ENCODE measurements at places on chromosomes 6 and 20. TPM values are rescaled to one million over a fixed set of nuclear protein-coding genes. Genes with fewer than 3 reads are reported as not detected.
A peak's percentile ranks its signal among the peaks of the same experiment; 100 is the strongest.

- no peak for DNase-seq
- peaks cover 16% of the 10 kb centered on the region for H3K4me1 ChIP-seq
- H3K36me3 ChIP-seq, result no peaks in the 10 kb centered on the region
- H3K4me3 ChIP-seq, result no peak overlapping the region
Observed at GRCh38 chr20:44117296-44118184, 69.4 kb downstream of the JPH2 start.

GRCh38 chr20:48215536-48215935 is 430.3 kb upstream of the SULF2 start:
- H3K36me3 ChIP-seq, result 0 out of 2 replicates have a peak, but pooled peaks cover 4% of the 10 kb centered on the region
- H3K27me3 ChIP-seq, result peaks cover 1% of the 10 kb centered on the region
- H3K4me1 ChIP-seq, result no peaks in the 10 kb centered on the region
- DNase-seq, result no peak

APOBEC2 gene
- total RNA-seq, result not detected

GLP1R gene
- not detected for total RNA-seq

DNA sequence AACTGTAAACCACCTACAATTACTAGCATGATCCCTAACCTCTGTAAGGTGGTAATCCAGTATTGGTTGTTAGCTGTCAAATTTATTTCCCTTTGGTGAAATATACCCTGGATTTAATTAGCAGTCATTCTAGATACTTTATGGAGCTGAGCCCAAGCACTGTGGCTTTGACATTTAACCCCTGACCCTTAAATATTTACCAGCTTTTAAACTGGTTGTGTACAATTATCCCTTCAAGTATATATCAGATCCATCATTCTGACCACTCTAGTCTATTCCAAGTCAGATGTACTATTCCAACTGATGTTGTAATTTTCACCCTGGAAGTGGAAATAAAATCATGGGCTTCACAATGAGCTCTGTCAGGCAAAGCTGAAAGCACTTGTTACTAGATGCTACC is 229.6 kb downstream of the FOXC1 start:
- no peaks in the 10 kb centered on the region for H3K27me3 ChIP-seq
- H3K36me3 ChIP-seq, result no peaks in the 10 kb centered on the region
- H3K27ac ChIP-seq, result no peak overlapping the region
- no peak for DNase-seq
- peaks cover 19% of the 10 kb centered on the region for H3K4me1 ChIP-seq
- no peak overlapping the region for H3K4me3 ChIP-seq

- no peak for DNase-seq
- H3K4me1 ChIP-seq, result no peaks in the 10 kb centered on the region
- H3K27me3 ChIP-seq, result peaks cover 2% of the 10 kb centered on the region
- H3K36me3 ChIP-seq, result no peaks in the 10 kb centered on the region
- H3K27ac ChIP-seq, result no peak overlapping the region
Observed at GRCh38 chr20:21257192-21257591, 45.9 kb upstream of the XRN2 start.

DNA sequence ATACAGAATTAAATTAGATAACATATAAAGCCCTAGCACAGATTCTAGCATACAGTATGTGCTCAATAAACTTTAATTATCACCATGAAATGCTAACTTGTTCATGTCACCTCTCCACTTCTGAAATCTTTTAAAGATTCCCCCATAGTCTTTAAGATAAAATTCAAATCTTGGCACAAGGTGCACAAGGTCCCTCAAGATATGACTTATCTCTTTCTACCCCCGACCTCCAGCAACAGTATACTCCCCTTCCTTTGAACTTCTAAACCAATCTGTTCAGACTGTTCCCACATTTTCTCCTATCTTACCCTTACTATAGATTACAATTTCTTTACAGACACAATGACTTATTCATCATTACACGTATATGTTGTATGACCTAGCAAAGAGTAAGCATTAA is 29.0 kb downstream of the SEC63 start:
- H3K36me3 ChIP-seq, result peaks cover 34% of the 10 kb centered on the region
- peaks cover 19% of the 10 kb centered on the region for H3K4me1 ChIP-seq
- no peak overlapping the region for H3K4me3 ChIP-seq
- no peak for DNase-seq
- H3K27ac ChIP-seq, result no peak overlapping the region
- H3K27me3 ChIP-seq, result no peaks in the 10 kb centered on the region

- DNase-seq, result peak; percentile 63
- no peak overlapping the region for H3K27ac ChIP-seq
- H3K27me3 ChIP-seq, result peaks cover 1% of the 10 kb centered on the region
- H3K4me3 ChIP-seq, result no peak overlapping the region
- H3K36me3 ChIP-seq, result peaks cover 15% of the 10 kb centered on the region
Observed at GRCh38 chr20:35463455-35464300, 8.3 kb downstream of the CEP250 start.

- H3K27ac ChIP-seq, result no peak overlapping the region
- no peak overlapping the region for H3K4me3 ChIP-seq
- H3K4me1 ChIP-seq, result peaks cover 2% of the 10 kb centered on the region
- no peaks in the 10 kb centered on the region for H3K36me3 ChIP-seq
Observed at GRCh38 chr6:107540465-107540857, 50.5 kb downstream of the SOBP start.

XKR7 gene
- not detected for total RNA-seq

GRCh38 chr20:31770243-31770642 is 31.2 kb downstream of the TPX2 start:
- no peak for DNase-seq
- peaks cover 23% of the 10 kb centered on the region for H3K4me1 ChIP-seq
- peak overlapping the region; percentile 55 for H3K4me3 ChIP-seq
- peaks cover 28% of the 10 kb centered on the region for H3K36me3 ChIP-seq
- peak overlapping the region; percentile 77 for H3K27ac ChIP-seq

ATRN gene
- total RNA-seq, result 31.0 TPM

GRCh38 chr6:34147906-34148630 is 2.2 kb upstream of the GRM4 start:
- H3K36me3 ChIP-seq, result no peaks in the 10 kb centered on the region
- no peak for DNase-seq
- H3K27ac ChIP-seq, result no peak overlapping the region
- no peak overlapping the region for H3K4me3 ChIP-seq
- no peaks in the 10 kb centered on the region for H3K4me1 ChIP-seq
- H3K27me3 ChIP-seq, result peaks cover 20% of the 10 kb centered on the region

KIF13A gene
- 68.7 TPM for total RNA-seq

- no peak for DNase-seq
- H3K27ac ChIP-seq, result no peak overlapping the region
- peaks cover 8% of the 10 kb centered on the region for H3K4me1 ChIP-seq
- peaks cover 49% of the 10 kb centered on the region for H3K27me3 ChIP-seq
- no peak overlapping the region for H3K4me3 ChIP-seq
Observed at GRCh38 chr6:33721508-33721907, 10.0 kb upstream of the UQCC2 start.

- no peaks in the 10 kb centered on the region for H3K36me3 ChIP-seq
- H3K4me1 ChIP-seq, result peaks cover 95% of the 10 kb centered on the region
- H3K27me3 ChIP-seq, result no peaks in the 10 kb centered on the region
- H3K4me3 ChIP-seq, result peak overlapping the region; percentile 64
Observed at GRCh38 chr6:7532232-7532631, 9.2 kb upstream of the DSP start.

DNA sequence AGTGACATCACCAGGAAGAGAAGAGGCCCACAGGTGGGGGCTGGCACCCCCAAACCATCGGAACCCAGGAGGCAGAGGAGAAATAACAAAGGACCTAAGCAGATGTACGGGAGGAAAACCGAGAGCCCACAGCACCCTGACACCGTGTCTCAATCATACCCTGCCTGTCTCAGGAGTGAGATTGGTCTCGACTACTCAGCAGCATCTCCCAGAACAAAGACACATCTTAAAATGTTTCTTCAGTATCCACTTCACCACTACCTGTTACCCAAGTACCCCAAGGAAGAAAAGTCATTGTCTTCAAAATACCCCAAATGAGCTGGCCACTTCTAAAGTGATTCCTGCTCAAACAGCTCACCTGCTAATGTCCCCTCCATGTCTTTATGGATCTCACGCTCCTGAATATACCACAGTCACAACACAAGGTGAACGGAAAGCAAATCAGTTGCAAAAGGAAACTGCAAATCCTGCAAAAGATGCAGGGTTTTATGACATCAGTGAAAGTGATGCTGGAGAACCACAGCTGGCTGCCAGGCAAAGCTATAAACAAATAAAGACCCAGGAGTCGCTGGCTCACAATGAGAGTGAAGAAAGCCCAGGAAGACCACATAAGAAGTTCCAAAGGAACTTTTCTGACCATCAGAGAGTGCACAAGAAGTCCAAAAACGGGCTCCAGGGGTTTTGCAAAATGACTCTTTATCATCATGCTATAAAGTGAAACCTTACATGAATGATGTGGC is 44.1 kb downstream of the PREX1 start:
- H3K4me3 ChIP-seq, result no peak overlapping the region
- H3K4me1 ChIP-seq, result peaks cover 18% of the 10 kb centered on the region
- DNase-seq, result no peak
- peaks cover 5% of the 10 kb centered on the region for H3K36me3 ChIP-seq
- H3K27ac ChIP-seq, result no peak overlapping the region

GRCh38 chr20:11144114-11144950 is 470.5 kb upstream of the JAG1 start:
- peak overlapping the region; percentile 63 for H3K27ac ChIP-seq
- peaks cover 2% of the 10 kb centered on the region for H3K27me3 ChIP-seq
- H3K36me3 ChIP-seq, result no peaks in the 10 kb centered on the region

GHRH gene
- not detected for total RNA-seq

- H3K27ac ChIP-seq, result peak overlapping the region; percentile 14
- DNase-seq, result peak; percentile 60
- peaks cover 33% of the 10 kb centered on the region for H3K4me1 ChIP-seq
- H3K4me3 ChIP-seq, result peak overlapping the region; percentile 53
- no peaks in the 10 kb centered on the region for H3K36me3 ChIP-seq
Observed at GRCh38 chr20:49562311-49563014, 5.5 kb downstream of the PTGIS start.

TINAG gene
- total RNA-seq, result not detected

Data from HFFc6 (cell line).